ENCODE measurements at places on chromosomes 1 and 21. TPM values are rescaled to one million over a fixed set of nuclear protein-coding genes. Genes with fewer than 3 reads are reported as not detected.

ADAMTS5 gene
- 0.49 TPM for total RNA-seq

AQP10 gene
- not detected for total RNA-seq

FAM177B gene
- not detected for total RNA-seq

OR2AK2 gene
- not detected for total RNA-seq

HRNR gene
- not detected for total RNA-seq

DENND2C gene
- total RNA-seq = 5.1 TPM

PRDM2 gene
- 16.9 TPM for total RNA-seq
